Germinal center (tissue), 1 donor: ENCODE measurements at places on chromosomes 13 and 19.

DNA sequence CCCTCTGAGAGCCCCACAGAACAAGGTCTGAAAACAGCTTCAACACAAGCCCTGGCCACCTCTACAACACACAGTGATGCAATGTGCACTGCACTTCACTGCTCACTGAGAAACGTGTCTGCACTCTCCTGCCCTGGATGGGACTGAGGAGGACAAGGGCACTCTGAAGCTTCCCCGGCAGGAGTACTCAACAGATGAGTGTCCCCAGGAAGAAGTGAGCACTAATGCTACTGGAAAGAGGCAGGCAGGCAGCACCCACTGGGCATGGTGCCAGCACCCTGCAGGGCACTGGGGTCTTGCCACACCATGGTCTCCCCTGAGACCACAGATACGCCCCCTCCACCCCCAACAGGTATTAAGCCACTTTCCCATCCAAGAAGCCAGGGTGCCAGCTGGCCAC lies 17.7 kb upstream of the SLC35E1 start:
- DNase-seq, result no peak

DNA sequence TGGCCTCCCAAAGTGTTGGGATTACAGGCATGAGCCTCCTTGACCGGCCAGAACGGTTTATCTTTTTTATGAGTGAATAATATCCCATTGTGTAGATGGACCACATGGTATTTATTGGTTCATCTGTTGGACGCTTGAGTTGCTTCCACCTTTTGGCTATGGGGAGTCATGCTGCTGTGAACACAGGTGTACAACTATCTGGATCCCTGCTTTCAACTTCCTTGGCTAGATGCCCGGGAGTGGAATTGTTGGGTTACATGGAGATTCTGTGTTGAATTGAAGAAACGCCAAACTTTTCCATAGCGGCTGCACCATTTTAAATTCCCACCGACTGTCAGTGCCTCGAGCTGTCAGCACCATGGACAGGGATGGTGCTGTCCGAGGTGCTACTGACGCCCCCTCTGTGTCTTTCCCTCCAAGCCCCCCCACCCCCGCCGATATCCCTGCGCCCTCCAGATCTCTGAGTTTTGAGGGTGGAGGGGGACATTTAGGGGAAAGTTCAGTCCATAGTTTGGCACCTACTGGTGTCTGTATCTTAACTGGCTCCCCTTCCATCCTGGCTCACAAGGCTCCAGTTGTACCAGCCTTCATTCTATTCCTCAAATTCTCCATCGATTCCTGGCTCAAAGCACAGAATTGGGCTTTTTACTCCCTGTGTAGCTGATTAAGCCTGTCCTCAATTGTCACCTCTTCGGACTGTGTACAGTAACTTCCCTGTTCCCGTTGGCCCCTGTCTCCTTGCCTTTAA lies 27.3 kb downstream of the PNPLA6 start:
- no peak for DNase-seq

DNA sequence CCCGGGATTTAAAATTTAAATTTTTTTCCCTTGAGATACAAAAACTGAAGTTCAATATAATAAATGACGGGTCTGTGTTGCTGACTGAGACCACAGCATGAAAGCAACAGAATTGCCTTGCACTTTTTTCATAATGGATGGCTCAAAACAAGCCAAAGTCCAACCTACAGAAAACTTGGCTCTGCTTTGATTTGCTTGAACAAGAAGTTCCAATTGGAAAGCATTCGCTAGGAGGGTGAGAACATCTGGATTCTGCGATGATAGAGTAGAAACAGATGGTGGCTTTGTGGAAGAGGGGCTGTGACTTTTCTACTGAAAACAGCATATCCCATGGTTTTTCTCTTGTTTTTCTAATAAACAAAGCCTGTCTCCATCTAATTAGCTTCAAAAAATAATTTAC lies 46.4 kb downstream of the THSD1 start:
- DNase-seq, result no peak

GRCh38 chr19:41445575-41445974 lies 2.6 kb downstream of the ERICH4 start:
- DNase-seq, result no peak

DNA sequence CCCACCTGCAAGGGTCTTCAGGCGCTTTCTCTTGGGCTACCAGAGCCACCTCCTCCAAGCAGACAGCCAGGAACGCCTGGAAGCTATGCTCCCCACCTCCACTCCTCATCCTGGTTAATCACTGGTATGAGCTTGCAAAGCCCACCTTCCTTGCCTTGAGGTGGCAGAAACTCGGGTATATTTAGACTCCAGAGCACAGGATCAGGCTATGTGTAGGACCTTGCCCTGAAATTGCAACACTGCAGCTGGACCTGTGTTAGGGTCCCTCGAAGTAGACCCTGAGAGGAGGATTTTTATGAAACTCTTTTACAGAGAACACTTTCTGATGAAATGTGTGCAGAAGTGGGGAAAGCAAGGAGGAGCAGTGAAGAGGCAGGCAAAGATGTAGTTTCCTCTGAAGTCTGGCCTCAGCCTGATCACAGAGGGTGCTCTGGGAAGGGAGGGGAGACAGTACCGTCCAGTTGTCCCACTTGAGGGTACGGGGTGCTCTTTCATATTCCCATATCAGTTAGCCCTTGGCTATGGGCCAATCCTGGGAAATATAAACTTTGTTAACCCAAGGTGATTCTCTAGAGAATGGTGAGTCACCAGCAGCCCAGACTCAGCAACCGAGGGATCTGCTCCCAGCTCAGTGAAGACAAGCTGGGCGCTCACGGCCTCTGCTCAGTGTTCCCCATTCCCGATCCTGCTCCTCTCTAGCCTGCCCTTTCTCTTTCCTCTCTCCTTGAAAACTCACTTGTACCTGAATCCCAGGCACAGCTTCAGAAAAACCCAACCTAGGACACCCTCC lies 157.9 kb downstream of the UQCRFS1 start:
- DNase-seq, result no peak

DNA sequence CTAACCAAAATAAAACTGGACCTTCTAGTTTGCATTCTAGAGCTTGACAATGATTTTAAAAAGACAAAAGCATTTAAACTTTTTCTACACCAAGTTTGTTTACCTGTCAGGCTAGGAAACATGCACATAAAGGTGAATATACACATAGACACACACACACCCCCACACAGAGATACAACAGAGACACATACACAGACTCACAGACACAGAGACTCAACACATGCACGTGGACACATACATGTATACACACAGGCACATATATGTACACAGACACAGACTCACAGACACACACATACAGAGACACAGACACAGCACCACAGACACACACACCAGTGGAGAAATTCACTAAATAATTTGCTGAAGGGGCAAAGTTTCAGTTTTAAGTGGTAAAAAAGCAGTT lies 155.7 kb downstream of the GPC5 start:
- no peak for DNase-seq

GRCh38 chr13:21949818-21950429 lies 279.1 kb downstream of the FGF9 start:
- no peak for DNase-seq

GRCh38 chr13:106471957-106472543 lies 63.4 kb downstream of the EFNB2 start:
- DNase-seq, result peak; percentile 35

- peak; percentile 69 for DNase-seq
These were observed 831 bp downstream of the PGPEP1 start for GRCh38 chr19:18340990-18341868.

DNA sequence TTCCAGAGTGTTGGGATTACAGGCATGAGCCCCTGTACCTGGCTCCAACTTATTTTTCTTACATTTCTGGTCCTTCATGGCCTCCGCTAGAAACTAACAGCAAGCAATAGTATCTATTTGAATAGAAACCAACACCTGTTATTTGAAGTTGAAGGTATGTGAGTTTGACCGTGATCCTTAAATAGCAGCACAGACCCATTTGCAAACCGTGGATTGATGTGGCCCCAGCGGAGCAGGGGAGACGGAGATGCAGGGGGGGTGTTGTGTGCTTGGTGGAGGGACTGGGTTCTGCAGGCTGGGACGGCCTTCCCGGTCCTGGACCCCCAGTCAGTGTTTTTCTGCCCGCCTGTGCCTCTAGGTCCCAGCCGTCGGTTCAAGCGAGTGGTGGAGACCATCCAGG lies 16.9 kb downstream of the TMEM150B start:
- DNase-seq, result no peak

GRCh38 chr13:76822698-76823267 lies 63.4 kb downstream of the KCTD12 start:
- no peak for DNase-seq

DNA sequence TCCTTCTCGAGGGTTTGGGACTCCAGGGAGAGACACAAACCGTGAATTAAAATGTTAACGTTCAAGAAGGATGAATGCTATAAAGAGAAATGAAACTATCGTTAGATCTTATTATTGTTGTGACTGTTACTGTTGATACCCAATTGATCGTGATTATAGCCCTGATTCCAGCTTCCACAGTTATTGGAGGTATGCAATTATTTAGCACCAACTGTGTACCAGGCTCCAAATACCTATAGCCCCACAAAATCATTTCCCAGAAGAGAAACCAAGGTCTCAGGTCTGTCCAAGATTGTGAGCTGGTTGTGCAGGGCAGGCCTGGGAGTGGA lies 30.1 kb upstream of the NFIC start:
- DNase-seq, result no peak

DNA sequence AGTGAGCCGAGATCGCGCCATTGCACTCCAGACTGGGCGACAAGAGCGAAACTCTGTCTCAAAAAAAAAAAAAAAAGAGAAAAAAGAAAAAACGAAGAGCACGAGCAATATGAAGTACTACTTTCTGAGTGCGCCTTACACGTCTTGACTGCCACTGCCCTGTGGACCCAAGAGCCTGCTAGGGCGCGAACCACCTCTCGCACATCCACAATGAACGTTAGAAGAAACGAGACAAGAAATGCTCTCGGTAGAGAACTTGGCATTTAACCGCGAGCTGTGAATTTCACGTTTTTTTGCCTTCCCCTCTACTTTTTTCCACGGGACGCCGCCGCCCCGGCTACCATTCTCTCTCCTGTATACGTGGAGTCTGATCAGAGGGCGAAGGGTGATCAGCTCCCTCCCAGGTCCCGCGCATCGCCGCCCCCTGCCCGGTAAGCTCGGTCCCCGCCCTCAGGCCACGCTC lies 454 bp downstream of the TIMM44 start:
- DNase-seq, result no peak
